ENCODE measurements at places on chromosomes 4 and X.
A peak's percentile ranks its signal among the peaks of the same experiment; 100 is the strongest.

- peak; percentile 30 for DNase-seq
These were observed 62.7 kb upstream of the GRID2 start for GRCh38 chr4:92241094-92241493.

DNA sequence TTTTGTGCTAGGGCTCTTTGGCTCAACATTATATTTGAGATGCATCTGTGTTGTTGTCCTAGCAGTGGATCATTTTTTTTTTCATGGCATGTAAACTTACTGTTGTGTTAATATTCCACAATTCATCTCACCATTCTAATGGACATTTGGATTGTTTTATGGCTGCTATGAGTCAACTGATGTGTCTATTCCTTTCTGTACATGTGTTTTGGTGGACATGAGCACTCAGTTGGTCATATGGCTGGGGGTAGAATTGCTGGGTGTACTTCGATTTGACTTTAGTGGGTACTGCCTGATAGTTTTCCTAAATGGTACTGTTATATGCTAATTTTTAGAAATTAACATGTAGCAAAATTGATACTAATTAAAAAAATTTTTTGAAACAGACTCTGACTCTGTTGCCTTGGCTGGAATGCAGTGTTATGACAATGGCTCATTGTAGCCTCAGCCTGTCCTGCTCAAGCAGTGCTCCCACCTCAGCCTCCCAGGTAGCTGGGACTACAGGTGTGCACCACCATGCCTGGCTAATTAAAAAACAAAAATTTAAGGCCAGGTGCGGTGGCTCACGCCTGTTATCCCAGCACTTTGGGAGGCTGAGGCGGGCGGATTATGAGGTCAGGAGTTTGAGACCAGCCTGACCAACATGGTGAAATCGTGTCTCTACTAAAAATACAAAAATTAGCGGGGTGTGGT is 9.0 kb downstream of the FAM193A start:
- no peak for DNase-seq

- no peak for DNase-seq
These were observed 61.6 kb downstream of the LEF1 start for GRCh38 chr4:108107101-108107500.

DNA sequence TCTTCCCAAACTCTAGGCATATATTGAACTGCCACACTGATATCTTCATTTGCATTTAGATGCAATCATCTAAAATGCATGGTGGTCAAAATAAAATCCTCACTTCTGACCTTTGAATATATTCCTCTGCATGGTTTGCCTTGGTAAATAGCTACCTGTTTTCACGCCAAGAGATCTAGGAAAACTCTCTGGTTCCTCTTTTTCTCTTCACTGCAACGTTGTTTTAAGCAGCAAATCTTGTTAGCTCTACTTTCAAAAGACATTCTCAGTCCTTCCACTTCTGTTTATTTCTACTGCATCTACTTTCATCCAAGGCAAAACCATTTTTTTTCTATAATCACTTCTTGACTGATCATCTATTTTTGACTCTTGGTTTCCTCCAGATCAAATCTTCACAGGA is 1001.6 kb upstream of the GRID2 start:
- DNase-seq, result no peak

- no peak for DNase-seq
These were observed 17.3 kb upstream of the F11 start for GRCh38 chr4:186248643-186249042.

DNA sequence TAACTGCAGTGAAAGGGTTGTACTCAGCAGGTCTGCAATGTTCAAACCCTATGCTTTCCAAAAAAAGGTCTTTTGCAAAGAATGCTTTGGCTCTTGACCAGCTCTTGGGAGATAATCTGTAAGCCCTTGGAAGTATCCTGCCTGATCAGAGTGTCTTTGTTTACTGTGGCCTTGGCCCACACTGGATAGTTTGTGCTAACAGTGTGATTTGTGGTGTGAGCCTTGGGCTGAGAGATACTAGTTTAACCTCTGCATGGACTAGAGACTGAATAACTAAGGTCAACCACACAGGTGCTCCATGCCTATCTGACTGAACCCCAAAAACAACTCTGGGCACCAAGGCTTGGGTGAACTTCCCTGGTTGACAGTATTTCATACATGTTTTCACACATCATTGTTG is 3.6 kb upstream of the MAGED1 start:
- DNase-seq, result no peak

GRCh38 chr4:109816082-109816442 is 500 bp downstream of the GAR1 start:
- DNase-seq, result peak; percentile 28

DNA sequence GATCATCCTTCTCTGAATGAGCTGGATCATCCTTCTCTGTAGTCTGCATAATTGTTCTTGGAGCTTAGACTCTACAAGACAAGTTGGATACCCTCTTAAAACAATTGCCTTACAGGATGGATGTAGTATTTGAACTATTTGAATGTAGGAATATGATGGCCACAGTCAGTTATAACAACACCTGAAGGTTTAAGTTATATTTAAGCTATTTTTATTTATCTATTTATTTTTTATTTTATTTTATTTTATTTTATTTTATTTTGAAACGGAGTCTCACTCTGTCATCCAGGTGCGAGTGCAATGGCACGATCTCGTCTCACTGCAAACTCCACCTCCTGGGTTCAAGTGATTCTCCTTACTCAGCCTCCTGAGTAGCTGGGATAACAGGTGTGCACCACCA is 149.9 kb upstream of the SLIT2 start:
- no peak for DNase-seq

DNA sequence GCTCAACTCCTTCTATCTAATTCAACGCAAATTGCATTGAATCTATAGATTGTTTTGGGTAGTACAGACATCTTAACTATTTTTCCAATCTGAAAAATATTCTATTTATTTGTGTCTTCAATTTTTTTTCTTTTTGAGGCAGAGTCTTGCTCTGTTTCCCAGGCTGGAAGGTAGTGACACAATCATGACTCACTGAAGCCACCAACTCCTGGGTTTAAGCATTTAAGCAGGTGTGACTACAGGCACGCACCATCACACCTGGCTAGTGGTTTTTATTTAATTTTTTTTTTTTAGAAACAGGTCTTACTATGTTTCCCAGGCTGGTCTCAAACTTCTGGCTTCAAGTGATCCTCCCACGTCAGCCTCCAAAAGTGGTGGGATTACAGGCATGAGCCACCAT is 98.3 kb downstream of the GK start:
- peak; percentile 65 for DNase-seq

DNA sequence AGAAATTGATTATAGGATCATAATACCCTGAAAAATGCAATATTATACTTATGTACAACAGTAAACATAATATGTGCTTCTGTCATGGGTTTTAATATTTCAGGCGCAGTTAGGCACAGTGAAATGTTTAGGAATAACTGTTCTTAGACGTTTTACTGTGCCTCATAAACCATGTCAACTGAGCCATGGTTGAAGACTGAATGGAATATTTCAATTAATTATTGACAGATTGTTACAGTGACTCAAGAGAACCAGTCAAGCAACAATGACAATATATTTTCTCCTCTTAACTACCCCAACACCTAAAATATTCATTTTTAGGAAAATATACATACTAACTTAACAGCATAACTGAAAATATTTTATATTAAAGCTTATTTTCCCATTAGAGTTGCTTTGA is 852.7 kb upstream of the FRG1 start:
- no peak for DNase-seq

DNA sequence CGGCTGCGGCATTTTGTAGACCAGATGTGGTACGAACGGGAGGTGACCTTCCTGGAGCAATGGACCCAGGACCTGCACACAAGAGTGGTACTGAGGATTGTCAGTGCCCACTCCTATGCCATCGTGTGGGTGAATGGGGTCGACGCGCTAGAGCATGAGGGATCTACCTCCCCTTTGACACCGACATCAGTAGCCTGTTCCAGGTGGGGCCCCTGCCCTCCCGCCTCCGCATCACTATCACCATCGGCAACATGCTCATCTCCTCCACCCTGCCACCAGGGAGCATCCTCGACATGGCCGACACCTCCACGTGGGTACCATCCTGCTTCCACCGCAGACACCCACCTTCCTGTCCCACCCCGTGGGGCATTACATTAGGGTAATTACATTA is 46.2 kb downstream of the SMARCA5 start:
- no peak for DNase-seq

DNA sequence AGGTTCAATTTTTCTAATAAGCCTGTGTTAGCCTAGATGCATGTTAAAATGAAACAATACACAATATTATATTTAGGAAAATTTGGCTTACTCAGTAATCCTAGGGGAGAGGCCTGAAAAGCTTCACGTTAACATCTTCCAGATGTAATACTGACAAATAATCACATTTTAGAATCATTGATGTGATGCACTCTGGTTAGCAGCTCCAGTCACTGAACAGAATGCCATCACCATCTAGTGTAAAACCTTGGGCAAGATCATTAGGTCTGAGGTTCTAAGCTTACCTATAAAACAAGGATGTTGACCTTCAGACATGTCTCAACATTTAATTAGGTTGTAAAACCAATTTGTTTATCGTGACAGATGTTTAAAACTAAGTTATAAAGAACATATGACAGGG is 1704.8 kb downstream of the STIM2 start:
- DNase-seq, result no peak

Data from epithelial cell of esophagus (primary cell).